ENCODE measurements at places on chromosomes 1 and 21.

- no peak for DNase-seq
These were observed 138.1 kb upstream of the ADAMTS5 start for GRCh38 chr21:27104846-27105431.

DNA sequence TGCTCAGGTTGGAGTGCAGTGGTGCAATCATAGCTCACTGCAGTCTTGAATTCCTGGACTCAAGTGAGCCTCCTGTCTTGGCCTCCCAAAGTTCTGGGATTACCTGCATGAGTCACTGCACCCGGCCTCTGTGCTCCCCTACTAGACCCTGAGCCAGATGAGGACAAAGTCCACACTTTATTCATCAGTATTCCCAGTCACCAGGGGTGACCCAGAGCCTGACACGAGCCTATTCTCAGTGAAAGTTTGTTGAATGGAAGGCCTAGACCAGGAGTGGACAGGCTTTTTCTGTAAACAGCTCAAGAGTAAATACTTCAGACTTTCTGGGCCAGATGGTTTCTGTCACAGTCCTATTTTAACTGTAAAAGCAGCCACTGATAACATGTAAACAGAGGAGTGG, 68.2 kb downstream of the MAB21L3 start:
- no peak for DNase-seq

GRCh38 chr1:147608596-147608995, 61.7 kb downstream of the ACP6 start:
- DNase-seq, result no peak

DNA sequence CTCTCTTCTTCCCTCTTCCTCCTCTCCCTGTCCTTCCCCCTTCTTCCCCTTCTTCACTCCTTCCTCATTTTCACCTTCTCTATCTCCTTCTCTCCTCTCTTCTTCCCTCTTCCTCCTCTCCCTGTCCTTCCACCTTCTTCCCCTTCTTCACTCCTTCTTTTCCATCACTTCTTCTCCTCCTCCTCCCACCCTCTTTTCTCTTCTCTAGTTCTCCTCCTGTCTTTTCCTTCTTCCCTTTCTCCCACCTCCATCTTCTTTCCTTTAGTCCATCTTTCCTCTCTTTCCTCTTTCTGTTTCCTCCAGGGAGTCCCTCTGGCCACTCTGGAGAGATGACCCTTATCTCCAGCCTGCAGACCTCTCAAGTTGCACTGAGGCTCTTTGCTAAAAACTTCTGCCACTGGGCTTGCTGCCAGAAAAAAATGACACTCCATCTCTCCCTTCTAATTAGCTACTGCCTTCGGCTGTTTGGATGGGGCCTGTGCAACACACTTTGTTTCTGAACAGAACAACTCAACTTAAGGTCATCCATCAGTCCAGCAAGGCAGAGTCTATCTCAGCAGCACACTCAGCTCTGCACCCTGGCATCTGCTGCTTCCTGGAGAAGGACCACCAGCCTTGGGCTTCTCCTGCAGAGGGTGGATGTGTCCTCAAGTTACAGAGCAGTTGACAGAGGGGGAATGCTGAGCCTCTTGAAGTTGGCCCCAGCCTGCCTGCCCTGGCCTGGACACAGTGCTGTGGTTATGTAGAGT, 538.8 kb downstream of the MATN1 start:
- no peak for DNase-seq

- DNase-seq, result no peak
These were observed 65.0 kb downstream of the RGS5 start for GRCh38 chr1:163137556-163138265.

DNA sequence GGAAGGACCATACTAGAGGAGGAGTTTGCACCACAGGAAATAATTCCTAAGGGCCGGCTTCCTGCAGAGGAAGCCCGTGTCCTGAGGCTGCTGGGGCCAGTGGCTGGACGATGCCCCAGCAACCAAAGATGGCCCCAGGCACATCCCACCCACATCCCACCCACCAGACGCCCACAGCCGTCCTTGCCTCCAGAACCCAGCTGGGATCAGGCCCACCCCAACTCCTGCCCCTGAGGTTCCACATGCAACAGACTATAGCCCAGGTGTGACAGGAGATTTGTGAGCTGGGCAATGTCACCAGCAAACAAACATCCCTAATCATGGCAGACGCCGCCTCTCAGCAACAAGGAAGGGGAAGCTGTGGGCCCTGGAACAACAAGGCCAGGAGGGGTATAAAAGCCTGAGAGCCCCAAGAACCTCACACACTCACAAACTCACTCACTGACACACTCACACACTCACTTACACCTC, at the start of gene KRTAP10-9:
Gene KRTAP10-9, plus strand, starts transcription at position 421 of the 471 bp plus-strand sequence. CDS start 79 bp downstream, outside the sequence.
- no peak for DNase-seq

DNA sequence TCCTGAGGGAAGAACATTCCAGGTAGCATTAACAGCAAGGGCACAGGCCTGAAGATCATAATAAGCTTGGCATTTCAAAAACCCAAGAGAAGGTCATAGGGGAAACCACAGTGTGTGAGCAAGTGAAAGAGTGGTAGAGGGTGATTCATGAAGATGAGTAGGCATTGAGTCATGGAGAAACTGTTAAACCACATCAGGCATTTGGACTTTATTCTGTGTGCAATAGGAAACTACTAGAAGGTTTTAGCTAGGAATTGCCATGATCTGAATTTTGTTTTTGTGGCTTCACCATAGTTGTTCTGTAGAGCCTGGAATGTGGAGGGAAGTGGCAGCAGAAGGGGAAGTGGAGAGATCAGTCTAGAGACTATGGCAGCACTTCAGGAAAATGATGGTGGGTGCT, 359.0 kb upstream of the PTBP2 start:
- no peak for DNase-seq

- no peak for DNase-seq
These were observed 3.8 kb downstream of the LMNA start for GRCh38 chr1:156118177-156118868.

DNA sequence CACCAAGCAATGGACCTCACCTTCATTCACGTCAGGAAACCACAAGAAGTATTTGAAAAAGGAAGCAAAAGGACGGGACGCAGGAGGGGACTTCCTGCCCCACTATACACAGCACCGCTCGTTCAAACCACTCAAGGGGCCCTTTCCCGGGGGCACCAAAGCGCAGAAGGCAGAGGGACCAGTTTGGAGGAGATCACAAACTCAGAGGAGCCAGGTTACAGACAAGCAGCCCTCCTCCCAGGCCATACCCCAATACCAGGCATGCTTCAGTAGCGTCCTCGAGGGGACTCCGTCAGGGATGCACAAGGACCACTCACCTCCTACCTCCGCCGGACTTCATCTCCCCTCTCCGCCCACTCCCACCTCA, 685 bp downstream of the CRTC2 start:
- DNase-seq, result no peak

- DNase-seq, result no peak
These were observed 165.3 kb upstream of the FOXD3 start for GRCh38 chr1:63157085-63157484.

- DNase-seq, result no peak
These were observed 14.7 kb downstream of the SLAMF1 start for GRCh38 chr1:160631983-160632625.

- no peak for DNase-seq
These were observed 136.1 kb upstream of the IRF2BP2 start for GRCh38 chr1:234745844-234746797.

DNA sequence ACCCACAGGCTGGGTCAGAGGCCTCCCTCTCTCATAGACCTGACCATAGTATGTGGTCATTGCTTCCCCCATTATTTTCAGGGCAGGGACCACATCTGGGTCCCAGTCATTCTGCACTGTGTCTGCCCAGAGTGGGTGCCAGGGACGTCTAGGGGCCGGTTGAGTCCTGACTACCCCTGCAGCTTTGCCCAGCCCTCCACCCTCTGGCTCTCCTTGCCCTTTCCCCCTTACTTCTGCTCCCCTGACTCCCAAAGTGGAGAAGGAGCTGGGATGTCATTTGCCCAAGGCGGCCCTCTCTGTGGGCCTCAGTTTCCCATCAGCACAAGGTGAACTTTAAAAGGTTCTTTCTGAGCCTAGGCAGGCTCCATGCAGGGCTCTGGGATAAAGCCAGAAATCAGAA, 4.3 kb upstream of the TTC22 start:
- no peak for DNase-seq

GRCh38 chr21:17359781-17360180, 153.1 kb upstream of the CXADR start:
- DNase-seq, result no peak

DNA sequence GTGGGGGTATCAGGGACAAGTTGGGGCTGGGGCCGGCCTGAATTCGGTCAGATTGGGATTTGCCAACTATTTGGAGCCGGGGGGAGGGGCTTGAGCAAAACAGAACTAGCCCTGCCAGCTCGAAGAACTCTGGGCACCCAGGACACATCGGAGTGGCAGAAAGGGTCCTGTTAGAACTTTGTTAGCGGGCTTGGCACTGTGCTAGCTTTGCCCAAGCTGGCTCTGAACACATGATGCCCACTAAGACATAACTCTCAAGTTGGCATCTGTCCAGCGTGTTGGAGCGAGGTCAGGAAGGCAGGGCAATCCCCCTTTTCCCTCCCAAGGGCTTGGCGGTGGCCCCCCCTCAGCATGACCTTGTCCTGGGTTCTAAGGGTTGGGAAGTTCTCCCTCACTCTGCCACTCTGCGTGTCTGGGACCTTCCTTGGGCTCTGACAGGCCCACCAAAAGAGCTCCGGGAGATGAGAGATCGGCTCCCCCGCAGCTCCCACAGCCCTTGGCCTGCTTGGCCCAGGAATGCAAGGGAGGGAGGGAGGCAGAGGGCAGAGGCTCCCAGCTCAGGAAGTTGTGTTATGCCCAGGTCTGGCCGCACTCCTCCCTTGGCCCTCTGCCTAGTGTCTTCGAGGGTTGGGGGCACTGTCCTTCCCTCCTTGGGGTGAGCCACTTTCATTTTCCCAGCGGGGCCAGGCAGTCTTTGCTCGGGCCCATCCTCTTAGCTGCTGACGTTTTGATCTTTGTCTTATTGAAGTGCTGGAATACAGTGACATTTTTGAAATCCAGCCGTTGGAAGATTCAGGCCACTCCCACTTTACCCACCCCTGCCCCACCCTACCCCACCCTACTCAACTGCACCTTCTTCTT, 1.2 kb downstream of the LMNA start:
- no peak for DNase-seq

DNA sequence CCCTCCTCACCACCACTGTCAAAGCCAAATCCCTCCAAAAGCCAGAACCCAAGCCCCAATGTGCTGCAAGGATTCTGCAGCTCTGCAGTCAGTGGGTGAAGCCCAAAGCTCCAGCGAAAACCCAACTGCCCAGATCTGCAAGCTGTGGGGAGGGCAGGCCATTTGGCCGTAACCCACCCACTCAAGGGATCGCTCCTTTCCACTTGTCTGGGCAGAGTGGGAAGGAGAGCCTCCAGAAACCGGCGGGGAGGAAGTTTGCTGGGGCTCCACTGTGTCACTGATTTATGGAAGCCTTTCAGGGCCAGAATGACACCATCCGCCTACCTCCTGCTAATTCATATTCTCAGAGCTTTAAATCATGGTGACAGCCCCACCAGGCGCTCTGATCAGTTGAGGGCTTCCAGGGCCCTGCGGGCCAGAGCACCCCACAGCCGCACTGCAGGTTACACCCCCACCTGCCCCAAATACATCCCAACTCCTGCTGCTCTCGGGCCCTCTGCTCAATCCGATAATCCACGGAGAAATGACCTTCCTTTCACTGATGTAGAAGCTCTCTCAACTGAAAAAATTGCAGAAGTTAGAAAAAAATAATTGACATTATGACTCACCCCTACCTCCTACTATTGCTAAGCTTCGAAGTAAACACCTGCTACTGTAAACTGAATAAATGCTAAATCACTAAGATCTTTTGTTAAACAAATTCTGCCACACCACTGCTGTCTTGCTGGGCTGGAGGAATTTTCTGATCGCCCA, 40.6 kb upstream of the RAB4A start:
- no peak for DNase-seq

- no peak for DNase-seq
These were observed 110.3 kb downstream of the MRPL39 start for GRCh38 chr21:25496825-25497482.

DNA sequence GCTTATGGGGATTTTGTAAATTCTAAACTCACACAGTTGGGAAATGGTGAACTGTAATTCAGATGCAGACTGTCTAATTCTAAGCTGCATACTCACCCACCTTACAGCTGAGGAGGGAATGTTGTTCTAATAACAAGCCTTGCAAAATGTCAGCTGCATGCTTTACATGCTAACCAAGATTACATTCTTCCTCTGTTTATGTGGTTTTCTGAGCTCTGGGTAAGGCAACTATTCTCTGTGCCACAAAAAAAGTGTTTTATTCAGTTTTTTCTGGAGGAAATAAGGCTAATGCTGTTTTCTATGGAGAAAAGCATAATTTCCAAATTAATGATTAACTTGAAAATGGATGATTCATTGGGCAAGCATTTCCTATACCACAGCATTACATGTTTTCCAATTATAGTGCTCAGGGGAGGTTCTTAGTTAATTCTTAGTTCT, 64.9 kb downstream of the RGS13 start:
- no peak for DNase-seq

DNA sequence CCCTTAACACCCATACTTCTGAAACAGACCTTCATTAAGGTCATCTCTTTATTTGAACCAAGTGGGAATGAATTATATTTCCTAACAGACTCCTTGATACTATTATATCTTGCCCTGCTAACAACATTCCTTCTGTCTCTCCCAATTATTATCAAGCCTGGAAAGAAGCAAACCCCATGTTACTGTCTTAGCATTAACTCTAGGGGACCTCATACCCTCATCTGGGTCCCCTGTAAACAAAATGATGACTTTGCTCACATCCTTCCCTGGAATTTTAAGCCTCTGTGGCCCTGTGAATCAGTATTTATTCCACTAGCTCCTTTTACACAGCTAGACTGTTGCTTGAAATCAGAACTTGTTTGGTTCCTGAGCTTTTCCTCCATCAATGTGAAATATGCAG, 38.3 kb upstream of the BCL10 start:
- DNase-seq, result no peak

DNA sequence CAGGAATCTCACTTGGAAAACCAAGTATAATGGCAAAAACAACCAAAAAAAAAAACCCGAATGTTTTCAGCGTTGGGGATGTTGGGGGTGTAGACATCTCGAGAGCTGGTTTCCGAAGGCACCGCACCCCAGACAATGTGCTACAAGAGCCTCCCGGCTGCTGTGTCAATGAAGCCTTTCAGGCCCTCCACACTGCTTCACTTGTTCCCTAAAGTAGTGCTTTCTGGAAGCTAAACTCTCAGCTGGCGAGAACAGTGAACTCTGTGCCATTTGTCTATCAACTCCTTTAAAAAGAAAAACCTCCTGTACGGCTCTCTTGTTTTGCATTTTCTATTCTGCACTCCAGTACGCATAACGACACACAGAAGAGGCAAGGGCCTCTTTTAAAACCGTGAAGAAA, 32.5 kb downstream of the PLEKHO1 start:
- no peak for DNase-seq

GRCh38 chr1:119808491-119808890, 2.8 kb downstream of the REG4 start:
- no peak for DNase-seq

DNA sequence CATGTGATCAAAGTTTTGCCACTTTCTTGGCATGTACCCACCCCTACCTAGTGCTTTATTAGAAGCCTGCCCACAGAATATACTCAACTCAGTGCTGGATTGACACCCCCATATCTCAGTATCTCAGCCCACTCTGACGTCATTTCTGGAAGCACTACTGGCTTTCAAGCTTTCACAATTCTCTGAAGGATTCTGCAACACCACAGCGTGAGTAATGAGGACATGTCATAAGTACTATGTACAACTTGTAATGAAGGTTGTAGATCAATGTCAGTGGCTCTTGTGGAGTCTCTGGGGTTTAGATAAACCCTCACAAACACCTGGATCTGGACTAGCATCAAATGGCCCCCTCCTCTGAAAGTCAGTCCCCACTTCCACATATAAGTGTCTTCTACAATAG, 57.2 kb downstream of the TNFSF4 start:
- no peak for DNase-seq

GRCh38 chr1:241167121-241167630, 189.8 kb downstream of the RGS7 start:
- no peak for DNase-seq
